ENCODE measurements at places on chromosomes 7 and 10. TPM values are rescaled to one million over a fixed set of nuclear protein-coding genes. Genes with fewer than 3 reads are reported as not detected.

GPR85 gene
- total RNA-seq, result 272 TPM

TYW1B gene
- 1.9 TPM for total RNA-seq

UBE2D4 gene
- 11.4 TPM for total RNA-seq

CCDC172 gene
- total RNA-seq, result not detected

C10orf67 gene
- 0.16 TPM for total RNA-seq

Measured in occipital lobe (tissue), 3 donors.